ENCODE measurements at places on chromosomes 5 and 9.

GRCh38 chr5:155082401-155082800, 68.8 kb downstream of the KIF4B start:
- DNase-seq: no peak

DNA sequence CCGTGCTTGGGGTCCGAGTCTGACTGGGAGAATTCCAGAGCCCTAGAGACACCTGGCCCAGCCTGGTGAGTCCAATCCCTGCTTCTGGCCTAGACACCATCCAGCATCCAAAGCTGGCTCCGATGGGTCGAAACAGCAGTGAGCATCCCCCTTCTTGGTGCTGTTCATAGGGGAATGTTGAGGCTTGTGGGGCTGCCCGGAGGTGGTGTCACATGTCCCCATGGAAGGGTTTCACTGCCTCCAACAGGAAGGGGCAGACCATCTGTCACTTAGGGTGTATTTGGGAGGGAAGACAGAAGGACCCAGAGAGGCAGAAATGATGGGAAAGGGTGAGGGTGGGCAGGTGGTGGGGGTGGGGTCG, 13.9 kb downstream of the C9orf50 start:
- no peak for DNase-seq

DNA sequence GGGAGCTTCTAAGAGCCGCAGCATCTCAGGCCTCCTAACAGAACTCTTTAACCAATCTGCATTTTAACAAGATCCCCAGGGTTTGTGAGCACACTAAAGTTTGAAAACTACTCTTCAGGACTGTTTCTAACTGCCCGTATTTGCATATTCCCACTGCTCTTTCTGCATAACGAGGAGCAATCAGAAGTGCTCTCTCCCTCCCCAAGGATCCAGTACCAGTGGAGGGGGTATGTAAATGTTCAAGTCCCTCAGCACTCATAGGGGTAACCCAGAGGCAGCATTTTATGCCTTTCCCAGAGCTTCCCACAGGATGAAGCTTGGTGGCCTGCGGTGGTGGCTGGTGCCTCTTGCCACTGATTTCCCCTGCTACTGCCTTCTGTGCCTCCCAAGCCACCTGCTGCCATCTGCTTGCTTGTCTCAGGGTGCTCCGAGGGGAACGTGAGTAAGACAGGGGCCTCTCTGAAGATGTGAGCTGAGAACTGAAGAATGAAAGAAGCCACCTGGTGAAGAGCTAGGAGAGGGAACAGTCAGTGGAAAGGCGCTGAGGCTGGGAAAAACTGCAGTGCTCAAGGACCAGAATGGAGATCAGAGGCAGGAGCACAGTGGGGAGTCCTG, 30.0 kb upstream of the PPP1R2B start:
- DNase-seq: no peak

GRCh38 chr5:61333954-61334867, 2.2 kb downstream of the ZSWIM6 start:
- DNase-seq: no peak

DNA sequence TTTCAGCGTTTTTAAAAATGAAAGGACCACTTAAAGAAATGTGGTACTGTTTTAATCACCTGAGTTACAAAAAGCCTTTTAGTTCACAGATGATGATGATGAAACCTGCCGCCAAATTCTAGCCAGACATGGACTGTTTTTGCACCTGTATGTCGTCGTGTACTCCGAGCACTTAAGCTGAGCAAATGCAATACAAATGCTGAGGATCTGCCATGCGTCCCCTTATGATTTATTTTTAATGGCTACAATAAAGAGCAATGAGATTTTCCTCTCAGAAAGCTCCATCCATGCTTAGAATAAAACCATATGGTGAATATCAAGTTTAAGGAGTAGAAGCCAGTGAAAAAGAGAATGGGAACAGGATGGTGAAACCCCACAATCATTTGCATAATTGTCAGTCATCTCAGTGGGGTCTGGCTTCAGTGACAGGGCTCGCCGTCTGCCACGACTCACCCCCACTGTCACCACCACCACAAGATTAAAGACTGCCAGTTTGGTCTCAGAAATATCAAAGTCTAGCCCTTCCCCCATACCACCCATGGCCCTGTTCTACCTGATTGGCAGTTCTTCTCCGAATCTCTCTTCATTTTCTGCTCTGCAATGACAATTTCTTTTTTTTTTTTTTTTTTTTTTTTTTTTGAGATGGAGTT, 159.9 kb downstream of the GOLPH3 start:
- DNase-seq: no peak

- DNase-seq: no peak
These were observed 47.6 kb downstream of the AQP7 start for GRCh38 chr9:33354651-33355211.

DNA sequence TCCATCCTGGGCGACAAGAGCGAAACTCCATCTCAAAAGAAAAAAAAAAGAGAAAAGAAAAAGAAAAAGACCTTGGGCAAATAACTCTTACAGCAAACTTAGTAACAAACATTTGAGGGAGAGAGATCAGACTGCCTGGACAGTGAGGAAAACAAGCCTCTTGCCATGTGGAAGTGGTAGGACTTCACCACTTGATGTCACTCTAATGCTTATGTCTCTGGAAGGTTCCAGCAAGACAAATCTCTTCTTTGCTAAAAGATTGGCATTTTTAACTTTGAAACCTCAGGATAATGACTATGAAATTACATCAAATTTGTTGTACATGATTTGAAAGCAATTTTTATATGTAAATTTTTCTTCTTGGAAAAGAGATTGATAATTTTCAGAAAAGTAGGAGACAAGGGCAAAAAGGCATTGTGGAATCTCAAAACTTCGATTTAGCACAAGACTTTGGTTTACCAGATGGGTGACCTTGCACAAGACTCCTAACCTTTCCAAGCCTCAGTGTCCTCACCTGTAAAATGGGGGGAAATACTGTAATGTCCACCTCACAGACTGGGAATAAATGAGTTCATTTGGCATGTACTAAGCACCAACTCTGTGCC, 5.4 kb downstream of the ACTL7B start:
- DNase-seq: no peak

DNA sequence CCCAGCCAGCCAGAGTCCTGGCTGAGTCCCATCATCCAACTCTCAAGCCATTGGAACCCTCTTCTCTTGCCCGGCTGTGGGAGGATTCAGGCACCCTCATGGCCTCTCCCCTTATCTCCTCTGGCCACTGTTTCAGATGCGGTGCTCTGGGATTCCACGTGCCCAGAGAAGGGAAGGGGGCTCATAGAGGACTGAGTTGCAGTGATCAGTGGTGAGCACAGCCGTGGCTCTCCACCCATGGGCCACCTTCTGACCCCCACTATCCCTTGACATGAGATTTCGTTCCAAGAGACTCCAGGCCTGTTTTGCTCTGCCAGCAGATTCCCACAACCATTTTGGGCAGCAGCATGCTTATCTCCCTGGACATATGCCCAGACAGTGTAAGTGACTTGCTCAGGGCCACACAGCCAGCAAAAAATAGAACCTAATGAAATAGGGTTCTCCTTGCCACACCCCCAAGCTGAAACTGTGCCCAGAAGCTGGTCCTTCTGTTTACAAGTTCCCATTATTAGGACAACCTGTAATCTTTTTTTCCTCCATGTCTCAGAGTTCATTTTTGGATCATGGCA, 2.7 kb downstream of the GPX3 start:
- no peak for DNase-seq

DNA sequence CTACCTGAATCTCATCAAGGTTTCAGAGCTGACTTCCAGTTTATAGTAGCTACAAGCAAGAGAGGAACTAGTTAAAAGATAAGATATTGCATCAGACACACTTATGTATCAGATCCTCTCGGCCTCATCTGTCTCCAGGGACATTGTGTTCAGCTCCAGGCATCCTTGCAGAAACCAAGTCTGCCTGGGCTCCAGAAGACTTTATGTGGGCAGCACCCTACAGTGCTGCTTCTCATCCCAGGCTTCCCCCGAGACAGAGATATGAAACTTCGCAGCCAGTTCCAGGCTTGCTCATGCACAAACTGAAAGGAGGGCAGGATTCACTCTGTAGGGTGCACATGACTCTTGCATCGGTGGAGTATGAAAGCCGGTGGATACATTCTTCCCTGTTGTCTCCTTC, 33.9 kb upstream of the FOXB2 start:
- DNase-seq: no peak

- DNase-seq: no peak
These were observed 6.8 kb upstream of the C9orf152 start for GRCh38 chr9:110214586-110215355.

DNA sequence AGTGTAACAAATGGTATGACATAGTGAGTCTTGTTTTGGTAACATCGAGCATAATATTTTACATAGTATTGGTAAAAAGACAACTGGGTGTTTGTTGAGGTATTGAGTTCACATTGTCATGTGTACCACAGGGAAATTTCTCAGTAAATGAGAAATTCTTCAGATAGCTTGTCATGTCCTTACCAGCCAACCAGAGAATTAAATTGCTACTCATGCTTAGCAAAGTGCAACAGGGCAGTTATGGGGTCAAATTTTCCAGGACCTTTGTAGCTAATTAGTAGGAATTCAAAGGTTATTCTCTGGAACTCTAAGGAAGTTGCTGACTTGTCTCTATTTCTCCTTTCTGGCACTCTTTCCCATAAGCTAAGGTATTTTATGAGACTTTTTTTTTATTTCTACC, 595.7 kb downstream of the EFNA5 start:
- DNase-seq: no peak

GRCh38 chr5:6423327-6424109, 25.1 kb upstream of the UBE2QL1 start:
- no peak for DNase-seq

DNA sequence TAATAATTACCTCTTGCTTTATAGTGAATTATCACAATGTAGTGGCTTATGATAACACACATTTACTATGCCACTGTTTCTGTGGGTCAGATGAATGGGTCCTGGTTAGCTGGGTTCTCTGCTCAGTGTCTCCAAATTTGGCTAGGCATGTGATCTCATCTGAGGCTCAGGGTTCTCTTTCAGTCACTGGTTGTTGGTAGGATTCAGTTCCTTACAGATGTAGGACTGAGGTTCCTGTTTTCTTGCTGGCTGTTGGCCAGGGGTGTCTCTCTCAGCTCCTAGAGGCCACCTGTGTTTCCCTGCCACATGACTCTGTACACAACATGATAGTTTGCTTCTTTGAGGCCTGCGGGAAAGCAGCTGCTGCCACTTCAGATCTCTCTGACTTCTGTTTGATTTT, 7.1 kb downstream of the NFX1 start:
- no peak for DNase-seq

GRCh38 chr9:754150-754931, 87.2 kb upstream of the DMRT1 start:
- DNase-seq: no peak

DNA sequence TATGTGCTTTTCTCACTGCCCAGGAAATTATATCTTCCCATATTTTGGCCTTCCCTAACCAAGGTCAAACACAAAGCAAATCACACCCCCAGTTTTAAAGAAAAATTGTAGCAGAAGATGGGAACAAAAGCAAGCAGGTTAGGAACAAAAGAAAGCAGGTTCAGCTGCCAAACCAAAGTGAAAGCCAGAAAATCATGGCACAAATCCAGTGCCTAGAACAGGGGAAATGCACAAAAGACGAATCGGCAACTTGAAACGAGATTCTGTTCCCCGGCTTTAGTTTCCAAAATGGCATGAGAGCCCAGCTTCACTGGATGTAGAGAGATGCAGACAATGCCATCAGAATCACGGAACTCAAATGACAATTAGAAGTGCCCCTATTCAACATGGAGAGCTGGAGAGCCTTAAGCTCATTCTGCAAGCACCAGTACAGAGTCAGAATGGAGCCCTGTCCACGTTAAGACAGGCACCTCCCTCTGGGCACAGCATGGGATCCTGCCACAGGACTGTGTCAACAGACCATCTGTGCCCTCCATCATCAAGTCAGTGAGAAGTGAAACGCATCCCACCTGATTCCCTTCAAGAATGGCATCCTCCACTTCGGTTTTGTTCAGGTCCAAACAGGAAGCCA, 13.8 kb downstream of the DNAH5 start:
- no peak for DNase-seq

- DNase-seq: no peak
These were observed 153.2 kb upstream of the FBXL7 start for GRCh38 chr5:15346738-15347137.

DNA sequence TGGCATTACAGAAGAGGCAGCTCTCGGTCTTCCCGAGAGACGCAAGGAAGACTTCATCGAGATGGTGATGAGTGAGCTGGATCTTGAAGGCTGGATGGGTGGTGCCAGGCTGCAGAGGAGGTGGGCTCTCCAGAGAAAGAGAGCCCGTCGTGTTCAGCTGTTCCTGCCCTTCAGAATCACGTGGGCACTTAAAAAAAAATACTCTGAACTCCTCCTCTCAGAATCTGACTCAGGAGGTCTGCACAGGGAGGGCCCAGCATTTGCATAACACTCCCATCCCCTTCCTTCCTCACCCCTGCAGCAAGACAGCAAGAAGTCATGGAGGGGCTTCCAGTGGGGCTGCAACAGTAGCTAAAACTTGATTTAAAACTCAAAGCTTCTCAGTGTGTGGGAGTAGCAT, 203.0 kb downstream of the ATPSCKMT start:
- DNase-seq: no peak

DNA sequence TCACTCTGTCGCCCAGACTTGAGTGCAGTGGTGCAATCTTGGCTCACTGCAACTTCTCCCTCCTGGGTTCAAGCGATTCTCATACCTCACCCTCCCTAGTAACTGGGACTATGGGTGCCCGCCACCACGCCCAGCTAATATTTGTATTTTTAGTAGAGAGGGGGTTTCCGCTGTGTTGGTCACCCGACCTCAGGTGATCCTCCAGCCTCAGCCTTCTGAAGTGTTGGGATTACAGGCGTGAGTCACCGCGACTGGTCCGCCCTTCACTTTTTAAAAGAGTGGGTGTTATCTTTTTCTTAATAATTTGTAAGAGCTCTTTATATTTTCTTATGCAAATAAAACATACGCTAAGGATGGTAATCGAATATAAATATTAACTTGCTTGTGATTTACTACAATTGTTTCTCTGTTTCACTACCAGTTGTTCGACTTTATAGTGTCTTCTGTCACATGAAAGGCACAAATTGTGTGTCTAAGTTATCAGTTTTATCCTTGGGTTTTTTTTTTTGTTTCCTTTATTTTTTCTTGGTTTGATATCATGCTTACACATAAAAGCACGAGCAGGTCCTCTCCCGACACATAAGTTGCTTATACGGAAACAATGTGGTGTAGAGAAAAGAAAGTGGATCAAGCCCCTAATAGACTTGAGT, 1.9 kb upstream of the GPBP1 start:
- DNase-seq: no peak

DNA sequence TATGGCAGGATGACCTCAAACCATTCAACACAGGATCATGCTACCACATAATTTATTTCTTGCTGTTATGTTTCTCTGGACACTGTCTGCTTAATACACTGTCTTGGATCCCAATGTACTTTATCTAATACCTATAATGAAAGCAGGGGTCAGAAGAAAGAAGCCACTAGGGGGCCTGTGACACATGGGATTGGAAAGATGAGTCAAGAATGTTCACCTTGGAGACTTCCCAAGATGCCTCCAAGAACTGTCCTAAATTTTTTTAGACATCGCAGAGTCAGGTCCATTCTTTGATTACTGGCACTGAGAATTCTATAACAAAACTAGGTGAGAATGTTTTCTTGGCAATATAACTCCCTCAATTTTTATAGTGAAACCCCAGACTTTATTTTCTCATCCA, 305.8 kb upstream of the SMARCA2 start:
- no peak for DNase-seq

GRCh38 chr5:102418531-102418930, 80.3 kb downstream of the SLCO6A1 start:
- no peak for DNase-seq

- DNase-seq: no peak
These were observed 211.3 kb downstream of the MAN2A1 start for GRCh38 chr5:109900911-109901627.

Data from stimulated activated CD8-positive, alpha-beta memory T cell treated with anti-CD3 and anti-CD28 coated beads, Interleukin-2, amount 100 ng/mL, for 48 hours (primary cell).